T-helper 2 cell treated with Interferon-gamma antibody and Interleukin-4, amounts not matched to agents 5 μg/mL and 100 μg/mL, for 36 hours (primary cell): ENCODE measurements at places on chromosomes 1 and 21.

DNA sequence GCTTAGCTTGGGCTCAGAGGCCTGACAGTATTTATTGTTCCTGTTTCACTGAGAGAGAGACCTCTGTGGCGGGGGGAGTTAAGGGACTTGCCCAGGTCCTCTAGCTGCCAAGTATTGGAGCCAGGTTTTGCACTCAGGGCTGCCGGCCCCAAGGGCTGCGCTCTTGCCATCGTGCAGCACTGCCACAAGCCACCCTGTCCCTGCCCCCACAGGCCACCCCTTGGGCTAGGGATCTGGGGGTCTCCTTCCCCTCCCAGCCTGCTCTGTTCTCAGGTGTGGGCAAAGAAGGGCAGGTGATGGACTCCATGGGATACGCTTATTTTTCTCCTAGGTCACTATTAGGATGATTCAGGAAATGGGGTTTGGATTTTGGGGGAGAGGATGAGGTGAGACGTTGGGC lies 8.7 kb downstream of the KIAA1614 start:
- DNase-seq = no peak

- DNase-seq = no peak
Measured at GRCh38 chr1:182611787-182612186, 7.6 kb upstream of the RGS16 start.

GRCh38 chr1:44019466-44019948 lies 11.8 kb downstream of the SLC6A9 start:
- no peak for DNase-seq

GRCh38 chr1:64060611-64061302 lies 142.7 kb upstream of the UBE2U start:
- no peak for DNase-seq

GRCh38 chr1:68173283-68173935 lies 58.9 kb downstream of the WLS start:
- DNase-seq = no peak

DNA sequence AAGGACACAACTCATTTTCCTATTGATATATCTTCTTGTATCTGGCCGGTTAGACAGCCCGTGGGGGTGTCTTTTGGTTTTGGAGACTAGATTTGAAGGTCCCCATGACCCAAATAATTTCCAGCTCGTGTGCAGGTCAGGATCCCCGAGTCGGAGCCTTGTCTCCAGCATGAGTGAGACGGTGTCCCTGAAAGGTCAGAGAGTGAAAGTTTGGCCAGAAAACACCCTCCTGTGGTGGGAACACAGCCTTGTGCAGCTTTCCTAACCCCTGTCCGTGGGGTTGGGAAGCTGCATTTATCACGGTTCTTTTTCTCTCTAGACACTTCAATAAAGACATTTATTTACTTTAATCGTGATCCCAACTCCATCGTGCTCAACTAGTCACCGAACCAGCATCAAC lies 17.6 kb downstream of the COQ8A start:
- no peak for DNase-seq

DNA sequence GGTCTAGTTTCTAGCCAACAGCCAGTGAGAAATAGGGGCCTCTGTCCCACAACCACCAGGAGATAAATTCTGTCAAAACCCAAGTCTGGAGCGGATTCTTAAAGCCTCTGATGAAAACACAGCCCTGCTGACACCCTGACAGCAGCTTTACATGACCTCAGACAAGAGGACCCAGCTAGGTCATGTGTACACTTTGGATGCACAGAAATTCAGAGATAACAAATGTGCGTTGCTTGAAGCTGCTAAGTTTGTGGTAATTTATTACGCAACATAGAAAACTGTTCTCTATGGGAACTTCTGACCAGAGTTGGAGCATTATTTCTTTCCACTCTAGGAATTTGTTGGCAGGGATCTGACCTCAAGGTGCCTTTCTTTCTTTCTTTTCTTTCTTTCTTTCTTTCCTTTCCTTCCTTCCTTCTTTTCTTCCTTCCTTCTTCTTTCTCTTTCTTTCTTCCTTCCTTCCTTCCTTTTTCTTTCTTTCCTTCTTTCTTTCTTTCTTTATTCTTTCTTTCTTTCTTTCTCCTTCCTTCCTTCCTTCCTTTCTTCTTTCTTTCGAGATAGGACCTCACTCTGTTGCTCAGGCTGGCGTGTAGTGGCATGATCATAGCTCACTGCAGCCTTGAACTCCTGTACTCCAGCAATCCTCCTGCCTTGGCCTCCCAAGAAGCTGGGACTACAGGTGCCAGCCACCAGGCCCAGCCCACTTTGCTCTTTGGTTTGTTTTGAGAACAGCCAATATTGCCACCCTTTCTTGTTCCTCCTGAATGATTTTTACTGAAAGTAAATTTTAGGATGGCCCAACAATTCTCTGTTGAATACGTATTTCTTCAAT lies 14.9 kb upstream of the HMGCS2 start:
- no peak for DNase-seq

- DNase-seq = no peak
Measured at GRCh38 chr1:106536741-106537140, 519.7 kb upstream of the PRMT6 start.

DNA sequence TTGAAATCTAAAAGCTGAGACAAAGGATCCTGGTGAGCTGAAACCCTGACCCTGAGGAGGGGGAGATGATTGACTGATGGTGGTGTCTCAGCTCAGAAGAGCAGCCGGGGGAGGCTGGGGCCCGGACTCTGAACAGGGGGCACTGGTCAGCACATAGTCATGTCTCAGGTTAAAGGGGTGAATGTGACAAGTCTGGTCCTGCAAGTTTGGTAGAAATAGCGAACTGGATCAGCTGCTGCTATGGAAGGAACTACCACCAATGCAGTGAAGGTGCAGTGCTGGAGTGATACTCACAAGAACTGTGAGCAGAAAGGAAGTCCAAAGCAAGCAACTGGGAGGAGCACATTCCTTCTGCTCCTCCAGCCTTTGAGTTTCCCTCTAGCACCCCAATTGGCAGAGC lies 98.8 kb upstream of the SSX2IP start:
- DNase-seq = no peak

GRCh38 chr1:8524627-8525157 lies 206.8 kb downstream of the SLC45A1 start:
- no peak for DNase-seq

DNA sequence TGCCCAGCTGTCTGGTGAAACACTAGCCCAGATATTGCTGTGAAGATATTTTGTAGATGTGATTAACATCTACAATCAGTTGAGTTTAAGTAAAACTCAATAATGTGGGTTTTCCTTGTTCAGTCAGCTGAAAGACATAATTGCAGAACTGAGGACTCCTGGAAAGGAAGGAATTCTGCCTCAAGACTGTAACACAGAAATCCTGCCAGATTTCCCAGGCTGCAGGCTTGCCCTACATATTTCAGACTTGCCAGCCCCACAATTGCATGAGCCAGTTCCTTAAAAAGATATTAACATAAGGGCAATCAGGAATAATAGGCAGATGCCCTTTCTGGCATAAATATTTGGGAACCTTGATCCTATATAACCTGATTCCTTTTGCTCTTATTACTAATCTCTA lies 14.2 kb upstream of the NIBAN1 start:
- DNase-seq = no peak

DNA sequence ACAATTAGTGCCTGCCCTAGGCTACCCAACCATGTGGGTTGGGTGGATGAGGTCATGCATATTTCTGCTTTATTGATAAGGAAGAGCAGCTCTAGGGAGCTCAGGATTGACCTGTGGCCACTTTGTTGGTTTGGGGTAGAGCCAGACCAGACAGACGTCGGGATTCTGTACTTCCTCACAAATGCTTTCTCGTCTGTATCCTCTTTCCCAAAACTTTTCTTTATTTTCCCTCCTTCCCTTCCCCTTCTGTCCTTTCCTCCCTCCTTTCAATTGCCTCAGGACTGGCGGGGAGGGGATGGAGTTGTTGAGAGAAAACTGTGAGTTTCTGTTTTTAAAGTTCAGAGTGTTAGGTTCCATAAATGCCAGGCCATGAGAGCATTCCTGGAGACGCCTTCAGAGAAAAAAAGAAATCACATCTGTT lies 68.0 kb downstream of the UCK2 start:
- no peak for DNase-seq

- DNase-seq = no peak
Measured at GRCh38 chr21:14559102-14559501, 13.0 kb upstream of the SAMSN1 start.

DNA sequence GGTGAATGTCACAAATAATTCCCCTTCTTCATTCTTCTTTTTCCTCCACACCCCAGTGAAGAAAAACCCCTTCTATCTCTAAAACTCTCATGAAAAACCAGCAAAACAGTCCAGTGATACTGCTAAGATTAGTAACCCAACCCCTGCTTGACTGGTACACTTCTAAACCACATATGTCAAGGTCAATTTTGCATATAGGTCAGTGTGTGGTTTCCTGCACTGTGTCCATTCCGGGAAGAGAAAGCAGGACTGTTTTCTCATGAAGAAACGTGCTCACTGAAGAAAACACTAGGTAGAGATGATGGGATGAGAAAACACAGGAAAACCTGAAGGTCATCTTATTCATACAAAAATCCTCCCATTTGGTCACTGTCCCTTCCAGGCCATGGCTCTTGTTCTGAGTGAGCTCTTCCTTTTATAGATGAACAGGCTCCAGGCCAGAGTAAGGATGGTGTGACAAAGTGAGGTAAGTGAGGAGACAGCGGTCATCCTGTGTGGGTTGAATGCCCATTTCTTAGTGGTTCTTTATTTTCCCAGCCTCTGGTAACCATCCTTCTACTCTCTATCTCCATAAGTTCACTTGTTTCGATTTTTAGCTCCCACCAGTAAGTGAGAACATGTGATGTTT lies 122.7 kb downstream of the FASLG start:
- no peak for DNase-seq

- no peak for DNase-seq
Measured at GRCh38 chr1:29357452-29357851, 121.1 kb downstream of the PTPRU start.

- DNase-seq = no peak
Measured at GRCh38 chr1:40303051-40303771, 13.9 kb downstream of the COL9A2 start.

GRCh38 chr1:37480125-37480466 lies 5.7 kb downstream of the ZC3H12A start:
- DNase-seq = no peak

- no peak for DNase-seq
Measured at GRCh38 chr1:243933495-243933894, 83.5 kb upstream of the AKT3 start.
